ENCODE measurements at places on chromosomes 3 and 15. TPM values are rescaled to one million over a fixed set of nuclear protein-coding genes. Genes with fewer than 3 reads are reported as not detected.

The TM4SF1 gene
- 0.83 TPM for total RNA-seq

The FOXB1 gene
- 0.22 TPM for total RNA-seq

The PPARG gene
- 1.2 TPM for total RNA-seq

The FAM3D gene
- total RNA-seq = not detected

The SYNPR gene
- total RNA-seq = not detected

- DNase-seq = no peak
These were observed 97.1 kb upstream of the SPATA16 start for GRCh38 chr3:173238091-173238490.

GRCh38 chr3:188939814-188940572 is 231.8 kb upstream of the TPRG1 start:
- no peak for DNase-seq

GRCh38 chr3:33848624-33849347 is 50.4 kb downstream of the PDCD6IP start:
- no peak for DNase-seq

GRCh38 chr15:64046421-64047153 is at the start of gene DAPK2:
Gene DAPK2, minus strand, starts transcription at chr15:64046485. Its CDS starts 6,224 bp downstream, at chr15:64040261.
- DNase-seq = peak; percentile 60

- DNase-seq = no peak
These were observed 13.8 kb upstream of the PLD1 start for GRCh38 chr3:171824116-171824515.

DNA sequence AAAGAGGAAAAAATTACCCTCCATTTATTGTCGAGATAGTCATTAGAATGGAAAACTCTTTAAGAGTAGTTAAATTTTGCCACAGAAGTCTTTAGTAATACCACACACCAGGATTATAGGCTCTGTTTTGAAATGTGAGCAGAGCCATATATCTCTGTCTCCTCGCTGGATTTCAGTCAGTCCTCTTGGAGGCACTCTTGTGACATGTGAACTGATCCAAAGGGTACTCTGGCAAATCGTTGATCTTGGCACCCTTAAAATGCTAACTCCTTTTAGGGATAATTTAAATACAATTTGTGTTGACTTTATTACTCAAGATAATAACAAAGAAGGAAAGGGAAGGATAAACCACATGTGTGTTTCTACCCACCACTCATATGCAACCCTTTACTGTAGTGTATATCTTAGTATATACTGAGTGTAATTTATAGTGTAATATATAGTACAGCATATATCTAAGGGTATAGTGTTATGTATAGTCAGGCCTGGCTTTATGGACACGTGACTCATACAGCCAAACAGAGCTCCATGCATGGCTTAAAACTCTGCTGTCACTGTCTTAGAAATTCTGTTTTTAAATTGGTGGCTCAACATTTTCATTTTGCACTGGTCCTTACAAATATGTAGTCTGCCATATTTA is 12.3 kb upstream of the KPNA4 start:
- DNase-seq = no peak

- no peak for DNase-seq
These were observed 24.6 kb downstream of the TRIP4 start for GRCh38 chr15:64412216-64412615.

Measured in T-helper 17 cell (primary cell).